NCI-H774 (cell line): ENCODE measurements at places on chromosomes 5 and 9.

DNA sequence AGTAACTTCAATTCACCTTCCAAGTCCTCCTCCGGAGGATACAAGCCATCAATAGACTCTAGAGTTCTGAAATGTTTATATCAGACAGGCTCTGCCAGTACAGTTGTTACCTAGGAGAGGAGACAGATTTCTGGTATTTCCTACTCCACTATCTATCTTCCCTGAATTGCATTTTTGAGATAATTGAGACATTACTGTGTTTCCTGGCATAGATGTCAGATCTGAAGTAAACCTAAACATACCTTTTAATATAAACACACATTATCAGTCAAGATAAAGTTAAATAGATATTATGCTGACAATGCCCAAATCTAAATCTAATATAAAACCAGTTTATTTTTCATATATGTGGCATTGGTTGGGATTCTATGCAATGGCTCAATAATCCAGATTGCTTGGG is 8.2 kb upstream of the TYRP1 start:
- no peak for DNase-seq

DNA sequence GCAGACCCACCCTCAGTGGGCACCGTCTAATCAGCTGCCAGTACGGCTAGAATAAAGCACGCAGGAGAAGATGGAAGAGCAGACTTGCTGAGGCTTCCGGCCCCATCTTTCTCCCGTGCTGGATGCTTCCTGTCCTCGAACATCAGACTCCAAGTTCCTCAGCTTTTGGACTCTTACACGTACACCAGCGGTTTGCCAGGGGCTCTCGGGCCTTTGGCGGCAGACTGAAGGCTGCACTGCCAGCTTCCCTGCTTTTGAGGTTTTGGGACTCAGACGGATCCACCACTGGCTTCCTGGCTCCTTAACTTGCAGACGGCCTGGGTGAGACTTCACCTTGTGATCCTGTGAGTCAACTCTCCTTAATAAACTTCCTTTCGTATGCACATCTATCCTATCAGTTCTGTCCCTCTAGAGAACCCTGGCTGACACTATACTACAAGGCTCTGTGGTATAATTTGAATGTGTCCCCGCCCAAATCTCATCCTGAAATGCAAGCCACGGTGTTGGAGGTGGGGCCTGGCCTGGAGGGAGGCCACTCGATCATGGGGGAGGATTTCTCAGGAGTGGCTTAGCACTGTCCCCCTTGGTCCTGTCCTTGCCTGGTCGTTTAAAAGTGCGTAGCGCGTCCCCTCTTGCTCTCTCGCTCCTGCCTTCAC is 31.1 kb upstream of the NRARP start:
- DNase-seq = no peak

DNA sequence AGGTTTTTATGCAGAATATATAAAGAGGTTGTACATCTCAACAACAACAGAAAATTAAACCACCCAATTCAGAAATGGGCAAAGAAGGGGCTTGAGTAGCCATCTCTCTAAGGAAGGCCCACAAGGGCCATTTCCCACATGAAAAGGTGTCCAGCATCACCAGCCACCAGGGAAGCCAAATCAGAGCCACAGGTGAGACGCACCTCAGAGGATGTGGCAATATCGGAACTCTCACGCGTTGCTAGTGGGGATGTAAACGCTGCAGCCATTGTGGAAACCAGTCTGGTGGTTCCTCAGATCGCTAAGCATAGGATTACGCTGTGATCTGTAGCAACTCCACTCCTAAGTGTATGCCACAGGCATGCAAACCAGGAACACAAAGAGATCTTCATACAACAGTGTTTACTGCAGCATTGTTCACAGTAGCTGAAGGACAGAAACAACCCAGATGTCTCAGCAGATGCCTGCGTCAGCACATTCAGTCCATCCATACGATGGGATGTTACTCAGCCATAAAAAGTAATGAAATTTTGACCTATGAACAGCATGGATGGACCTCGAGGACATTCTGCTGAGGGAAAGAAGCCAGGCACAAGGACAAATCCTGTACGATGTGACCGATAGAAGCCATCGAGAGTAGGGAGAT is 84.3 kb upstream of the CACNA1B start:
- no peak for DNase-seq

DNA sequence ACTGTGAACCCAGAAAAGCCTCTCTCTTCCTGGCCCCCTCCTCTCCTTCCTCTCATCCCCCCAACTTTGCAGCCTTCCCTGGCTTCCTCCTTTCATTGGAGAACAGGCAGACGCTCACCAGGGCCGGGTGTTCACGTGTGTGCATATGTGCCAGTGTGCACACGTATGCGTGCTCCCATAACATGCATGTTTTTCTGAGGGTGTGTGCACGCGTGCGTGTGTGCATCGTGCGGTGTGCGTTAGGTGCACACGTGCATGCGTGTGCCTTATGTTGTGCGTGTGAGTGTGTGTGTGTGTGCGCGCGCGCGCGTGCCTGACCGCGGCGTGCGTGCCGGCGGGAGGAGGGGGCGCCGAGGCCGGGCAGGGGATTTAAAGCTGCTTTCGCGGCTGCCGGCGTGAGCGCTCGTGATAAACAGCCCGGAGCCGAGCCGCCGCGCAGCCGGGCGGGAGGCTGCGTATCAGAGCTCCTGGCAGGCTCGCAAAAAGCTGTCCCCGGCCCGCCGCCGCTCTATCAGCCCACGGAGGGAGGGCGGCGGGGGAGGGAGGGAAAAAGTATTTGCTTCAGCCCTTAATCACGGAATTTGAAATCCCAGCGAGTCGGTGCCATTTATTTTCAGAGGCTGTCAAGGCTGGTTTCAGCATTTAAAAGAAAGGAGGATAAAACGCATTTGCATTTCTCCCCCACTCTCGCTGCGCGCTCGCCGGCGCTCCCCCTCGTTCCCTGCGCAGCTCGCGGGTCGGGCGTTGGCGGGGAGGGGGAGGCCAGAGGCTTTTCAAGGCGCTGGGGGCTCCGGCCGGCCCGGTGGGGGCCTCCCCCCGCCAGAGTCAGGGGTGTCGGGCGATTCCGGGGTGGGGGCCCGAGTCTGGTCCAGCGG is 183.9 kb downstream of the C9orf50 start:
- no peak for DNase-seq

DNA sequence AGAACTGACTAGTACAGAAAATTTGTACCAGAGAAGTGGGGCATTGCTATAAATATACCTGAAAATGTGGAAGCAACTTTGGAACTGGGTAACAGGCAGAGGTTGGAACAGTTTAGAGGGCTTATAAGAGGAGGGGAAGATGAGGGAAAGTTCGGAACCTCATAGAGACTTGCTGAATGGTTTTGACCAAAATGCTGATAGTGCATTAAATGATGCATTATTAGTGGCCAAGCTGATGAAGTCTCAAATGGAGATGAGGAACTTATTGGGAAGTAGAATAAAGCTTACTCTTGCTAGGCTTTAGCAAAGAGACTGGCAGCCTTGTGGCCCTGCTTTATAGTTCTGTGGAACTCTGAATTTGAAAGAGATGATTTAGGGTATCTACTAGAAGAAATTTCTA is 189.8 kb downstream of the FGF10 start:
- no peak for DNase-seq

GRCh38 chr9:96476013-96476412 is 26.0 kb downstream of the HABP4 start:
- DNase-seq = no peak

- no peak for DNase-seq
Observed at GRCh38 chr5:101437351-101437750, 534.3 kb upstream of the ST8SIA4 start.

DNA sequence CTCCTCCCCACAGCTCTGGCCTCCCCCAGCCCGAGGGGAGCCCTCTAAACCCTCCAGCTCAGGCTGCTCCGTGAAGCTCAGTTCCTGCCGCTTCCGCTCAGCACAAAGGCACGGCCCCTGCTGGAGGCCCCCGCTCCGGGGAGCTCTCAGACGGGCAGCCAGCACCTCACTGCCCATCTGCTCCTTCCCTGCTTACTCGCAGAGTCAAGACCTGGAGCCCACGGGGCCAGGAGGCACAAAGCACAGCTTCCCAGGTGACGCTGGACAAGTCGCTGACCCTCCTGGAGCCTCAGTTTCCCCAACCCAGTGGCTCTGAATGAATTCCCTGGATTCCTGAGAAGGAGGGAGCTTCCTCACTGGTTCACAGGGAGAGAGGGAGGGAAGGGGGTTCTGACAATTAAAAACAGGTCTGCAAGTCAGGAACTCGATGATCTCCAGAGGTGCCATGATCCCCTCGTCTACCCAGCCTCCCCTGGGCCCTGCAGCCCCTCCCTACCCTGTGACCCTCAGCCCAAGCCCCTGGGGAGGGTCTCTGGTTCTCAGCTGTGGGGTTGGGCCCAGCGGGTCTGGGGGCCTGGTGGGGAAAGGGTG is 36.2 kb downstream of the VAV2 start:
- no peak for DNase-seq

GRCh38 chr9:124771867-124772679 is 962 bp upstream of the NR6A1 start:
- peak; percentile 77 for DNase-seq

DNA sequence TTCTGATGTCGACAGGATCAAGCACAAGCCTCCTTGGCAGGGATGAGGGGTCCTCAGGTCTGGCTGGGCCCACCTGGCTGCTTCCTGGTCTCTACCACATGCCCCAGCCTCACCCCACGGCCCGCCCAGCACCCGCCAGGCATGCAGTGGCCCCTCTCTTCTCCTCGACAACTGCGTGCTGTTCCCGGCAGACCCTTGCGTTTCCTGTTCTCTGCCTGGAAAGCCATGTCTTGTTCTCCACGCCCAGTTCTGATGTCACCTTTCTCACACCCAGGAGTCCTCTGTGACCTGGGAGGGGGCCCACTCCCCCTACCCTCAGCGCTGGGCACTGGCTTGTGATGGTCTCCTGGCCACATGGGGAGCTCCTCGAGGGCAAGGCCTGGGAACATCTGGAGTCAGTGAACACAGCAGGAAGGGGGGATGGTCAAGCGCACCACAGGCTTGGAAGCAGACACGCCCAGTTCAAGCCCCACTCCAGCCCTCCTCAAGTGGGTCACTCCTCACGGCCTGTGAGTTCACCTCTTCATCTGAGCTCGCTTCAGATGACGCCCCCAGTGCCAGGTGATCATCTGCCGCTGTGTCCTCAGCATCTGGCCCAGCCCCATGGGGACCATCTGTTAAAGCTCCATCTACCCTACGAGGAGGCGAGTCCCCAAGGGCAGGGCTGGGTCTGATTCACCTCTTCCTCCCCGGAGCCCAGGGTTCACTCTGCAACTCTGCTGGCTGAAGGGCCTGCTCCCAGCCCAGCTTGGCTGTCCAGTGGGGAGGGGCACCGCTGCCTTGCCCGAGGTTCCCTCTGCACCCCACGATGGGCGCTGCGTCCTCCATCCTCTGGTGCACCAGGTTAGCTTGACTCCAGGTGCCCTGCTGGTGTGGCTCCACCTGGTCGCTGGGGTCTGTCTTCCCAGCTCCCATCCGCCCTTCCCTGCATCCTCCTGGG is 133.2 kb upstream of the PHYKPL start:
- no peak for DNase-seq

GRCh38 chr9:124795881-124796431 is 19.0 kb downstream of the OLFML2A start:
- DNase-seq = no peak

DNA sequence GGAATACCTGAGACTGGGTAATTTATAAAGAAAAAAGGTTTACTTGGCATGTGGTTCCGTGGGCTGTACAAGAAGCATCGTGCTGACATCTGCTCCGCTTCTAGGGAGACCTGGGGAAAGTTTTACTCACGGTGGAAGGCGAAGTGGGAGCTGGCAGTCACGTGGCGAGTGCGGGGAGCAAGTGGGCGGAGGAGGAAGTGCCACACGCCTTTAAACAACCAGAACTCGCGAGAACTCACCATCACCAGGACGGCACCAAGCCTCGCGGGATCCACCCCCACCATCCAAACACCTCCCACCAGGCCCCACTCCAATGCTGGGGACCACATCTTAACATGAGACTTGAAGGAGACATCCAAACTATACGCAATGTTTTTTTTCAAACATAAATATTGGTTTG is 406.2 kb upstream of the IRX4 start:
- DNase-seq = no peak

GRCh38 chr9:125886365-125886764 is 139.2 kb downstream of the PBX3 start:
- DNase-seq = no peak

DNA sequence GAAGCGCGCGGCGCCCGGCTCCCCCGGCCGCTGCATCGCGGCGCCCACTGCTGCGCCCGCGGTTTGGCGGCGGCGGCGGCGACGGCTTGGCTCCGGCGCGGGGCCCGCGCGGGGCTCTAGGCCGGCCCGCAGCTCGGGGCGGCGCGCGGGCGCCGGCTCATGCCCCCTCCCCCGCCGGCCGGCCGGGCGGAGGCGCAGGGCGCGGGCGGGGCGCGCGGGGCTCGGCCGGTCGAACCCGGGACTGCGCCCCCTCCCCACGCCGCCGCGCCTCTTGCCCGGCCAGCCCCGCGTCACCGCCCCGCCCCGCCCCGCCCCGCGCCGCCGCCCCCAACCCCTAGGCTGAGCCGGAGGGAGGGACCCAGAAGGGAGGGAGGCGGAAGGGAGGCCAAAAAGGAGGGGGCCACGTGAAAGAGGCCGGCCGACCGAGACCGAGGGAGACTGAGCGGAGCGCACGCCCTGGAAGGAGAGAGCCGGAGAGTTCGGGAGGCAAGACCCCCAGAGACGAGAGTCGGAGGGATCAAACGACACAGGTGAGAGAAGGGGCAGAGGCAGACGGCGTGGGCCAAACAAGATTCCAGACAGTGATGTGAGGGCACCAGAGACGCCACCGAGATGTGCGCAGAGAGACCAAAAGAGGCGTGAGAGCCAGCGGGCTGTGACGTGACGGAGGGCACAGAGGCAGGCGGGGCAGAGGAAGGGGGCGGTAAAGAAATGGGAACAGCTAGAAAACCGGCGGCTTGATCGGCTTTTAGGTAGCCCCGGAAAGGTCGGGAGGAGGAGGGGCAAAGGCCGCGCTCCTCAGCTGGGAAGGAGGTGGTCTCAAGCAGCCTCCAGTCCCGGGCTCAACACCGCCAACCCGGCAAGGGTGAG is at the start of gene BARX1:
BARX1 (minus strand) TSS at position 245 of the 870 bp plus-strand sequence; CDS start at position 36, 209 bp downstream.
- DNase-seq = peak; percentile 66

GRCh38 chr5:175059687-175060211 is 335.4 kb downstream of the MSX2 start:
- peak; percentile 52 for DNase-seq
